CD4-positive, CD25-positive, alpha-beta regulatory T cell (primary cell): ENCODE measurements at places on chromosomes 11 and 22.

- DNase-seq: no peak
These were observed 91.3 kb downstream of the BDNF start for GRCh38 chr11:27608951-27609350.

DNA sequence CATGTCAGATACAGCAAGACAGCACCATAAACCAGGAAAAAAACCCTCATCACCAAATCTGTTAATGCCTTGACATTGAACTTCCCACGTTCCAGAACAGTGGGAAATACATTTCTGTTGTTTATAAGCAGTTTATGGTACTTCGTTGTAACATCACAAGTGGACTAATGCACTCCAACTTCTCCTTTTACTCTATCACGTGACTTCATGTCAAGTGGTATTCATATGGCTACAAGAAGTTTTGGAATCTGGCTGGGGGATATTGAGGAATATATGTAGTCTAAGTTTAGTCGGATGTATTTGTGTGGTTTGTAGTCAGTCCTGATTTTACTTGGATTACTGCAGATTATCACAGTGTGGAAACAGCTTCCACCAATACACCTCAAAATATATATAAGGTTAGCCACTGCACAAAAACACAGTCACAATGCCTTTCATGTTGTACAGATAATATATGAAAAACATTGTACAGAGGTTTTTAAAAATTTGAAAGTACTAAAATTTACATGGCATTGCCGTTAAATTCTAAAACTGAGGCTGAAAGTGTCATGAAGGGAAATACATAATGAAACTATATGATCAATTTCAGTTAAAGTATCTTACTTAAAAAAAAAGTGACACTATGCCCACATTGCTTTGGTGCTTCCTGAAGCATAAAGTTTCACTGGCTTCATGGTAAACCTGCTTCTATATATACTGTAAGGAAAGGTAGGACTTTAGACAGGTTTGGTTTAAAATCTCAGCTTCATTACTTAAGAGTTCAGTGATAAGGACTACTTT is 134.1 kb downstream of the CASP12 start:
- no peak for DNase-seq

DNA sequence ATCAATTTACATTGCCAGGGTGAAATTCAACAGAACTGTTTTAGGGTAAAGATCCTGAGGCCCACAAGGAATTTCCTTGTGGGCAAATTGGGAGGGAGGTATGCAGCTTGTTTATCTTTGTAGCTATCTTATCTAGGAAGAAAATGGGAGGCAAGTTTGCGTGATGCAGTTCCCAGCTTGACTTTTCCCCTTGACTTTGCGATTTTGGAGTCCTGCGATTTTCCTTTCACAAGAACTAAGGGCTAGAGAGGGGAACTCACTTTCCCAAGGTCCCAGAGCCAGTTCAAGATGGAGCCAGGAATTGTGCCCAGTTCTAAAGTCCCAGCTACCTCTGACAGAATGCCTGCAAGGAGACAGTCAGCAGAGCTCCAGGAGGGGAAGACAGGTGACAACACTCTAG is 30.7 kb downstream of the RIBC2 start:
- DNase-seq: no peak

DNA sequence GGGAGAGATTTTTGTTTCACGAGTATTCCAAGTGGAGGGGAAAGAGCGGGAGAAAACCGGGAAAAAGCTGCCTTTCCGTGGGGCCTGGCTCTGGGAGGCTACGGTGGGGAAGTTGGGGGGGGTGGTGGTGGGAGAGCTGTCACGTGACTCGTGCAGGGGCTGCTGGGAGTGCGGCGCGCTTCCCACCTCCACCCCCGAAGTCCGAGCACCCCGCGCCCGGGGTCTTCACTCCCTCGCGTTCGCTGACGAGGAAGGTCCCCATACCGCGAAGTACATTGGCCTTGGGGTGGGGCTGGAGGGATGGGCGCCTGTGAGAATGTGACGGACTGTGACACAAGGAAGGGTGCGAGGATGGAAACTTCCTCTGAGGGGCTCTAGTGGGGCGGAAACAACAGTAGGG is at the start of gene TEX12:
Gene TEX12, plus strand, starts transcription at position 228 of the 400 bp plus-strand sequence. CDS start 1,897 bp downstream, outside the sequence.
- DNase-seq: no peak

GRCh38 chr11:69704508-69705253 is 859 bp upstream of the FGF19 start:
- DNase-seq: no peak

DNA sequence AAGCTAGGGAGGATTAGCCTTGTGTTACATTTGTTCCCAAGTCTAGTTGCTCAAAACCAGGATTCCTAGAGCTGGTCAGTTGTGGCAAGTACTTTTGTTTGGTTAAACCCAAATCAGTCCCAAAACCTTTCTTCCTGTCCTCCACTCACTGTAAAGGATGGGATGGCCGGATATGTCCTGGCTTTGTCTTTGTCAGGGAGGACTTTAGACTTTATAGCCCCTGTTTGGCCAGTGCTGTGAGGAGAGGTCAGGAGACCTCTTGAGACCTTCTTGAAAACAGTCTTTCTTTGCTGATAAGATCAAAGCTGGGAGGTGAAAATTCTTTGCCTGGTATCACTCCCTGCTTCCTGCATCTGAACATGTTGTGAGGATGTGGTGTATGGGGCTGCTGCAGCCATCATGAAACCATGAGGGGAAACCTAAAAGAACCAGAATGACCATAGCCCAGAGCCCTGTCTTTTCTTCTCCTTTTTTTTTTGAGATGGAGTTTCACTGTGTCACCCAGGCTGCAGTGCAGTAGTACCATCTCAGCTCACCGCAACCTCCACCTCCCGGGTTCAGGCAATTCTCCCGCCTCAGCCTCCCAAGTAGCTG is 43.6 kb upstream of the FTH1 start:
- no peak for DNase-seq

DNA sequence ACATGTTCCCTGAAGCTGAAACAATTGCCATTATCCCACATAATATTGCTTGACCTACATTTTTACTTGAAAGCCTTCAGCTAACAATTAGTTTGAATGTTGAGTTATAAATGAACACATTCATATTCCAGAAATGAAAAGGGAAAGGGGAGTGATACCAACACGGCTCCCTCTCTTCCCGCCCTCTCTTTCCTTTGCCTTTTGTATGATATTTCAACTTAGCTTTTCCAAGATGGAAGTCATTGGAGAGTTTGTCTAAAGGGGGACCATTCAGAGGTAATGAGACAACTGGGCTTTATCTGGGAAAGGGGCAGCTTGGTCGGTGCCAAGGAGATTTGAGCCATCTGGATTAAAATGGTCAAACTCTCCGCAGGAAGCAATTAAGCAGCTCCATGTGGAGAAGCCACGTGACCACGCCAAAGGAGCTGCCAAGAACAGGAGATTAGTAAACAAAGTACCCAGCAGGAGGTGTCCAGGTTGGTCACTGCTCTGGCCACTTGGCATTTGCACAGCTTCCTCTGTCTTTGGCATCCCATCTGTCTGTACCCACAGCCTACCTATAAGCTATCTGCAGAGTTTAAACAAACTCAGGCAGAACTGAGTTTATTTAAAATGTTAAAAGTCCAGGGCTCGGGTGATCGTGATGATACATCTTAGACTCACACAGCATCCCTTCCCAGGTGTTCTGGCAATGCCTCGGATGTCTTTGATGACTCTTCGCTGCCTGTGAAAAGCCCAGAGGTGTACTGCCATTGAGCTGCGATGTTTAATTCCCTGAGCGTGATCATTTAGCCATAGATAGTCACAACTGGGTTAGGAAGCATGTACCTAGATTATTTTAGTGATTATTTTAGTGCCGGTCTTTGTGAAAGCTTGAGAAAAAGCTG is 735.9 kb downstream of the NTM start:
- DNase-seq: no peak

DNA sequence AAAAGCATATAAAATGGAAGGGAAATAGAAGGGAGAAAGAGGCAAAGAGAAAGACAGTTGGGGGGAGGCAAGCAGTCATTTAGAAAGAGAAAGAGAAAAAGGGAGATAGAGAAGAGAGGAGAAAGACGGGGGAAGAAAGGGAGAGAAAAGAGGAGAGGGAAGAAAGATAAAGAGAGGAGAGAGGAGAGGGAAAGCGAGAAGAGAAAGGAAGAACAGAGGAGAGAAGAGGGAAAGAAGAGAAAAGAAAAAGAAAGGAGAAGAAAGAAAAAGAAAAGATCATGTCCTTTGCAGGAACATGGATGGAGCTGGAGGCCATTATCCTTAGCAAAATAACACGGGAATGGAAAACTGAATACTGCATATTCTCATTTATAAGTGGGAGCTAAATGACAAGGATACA is 247.7 kb downstream of the MIAT start:
- DNase-seq: no peak

DNA sequence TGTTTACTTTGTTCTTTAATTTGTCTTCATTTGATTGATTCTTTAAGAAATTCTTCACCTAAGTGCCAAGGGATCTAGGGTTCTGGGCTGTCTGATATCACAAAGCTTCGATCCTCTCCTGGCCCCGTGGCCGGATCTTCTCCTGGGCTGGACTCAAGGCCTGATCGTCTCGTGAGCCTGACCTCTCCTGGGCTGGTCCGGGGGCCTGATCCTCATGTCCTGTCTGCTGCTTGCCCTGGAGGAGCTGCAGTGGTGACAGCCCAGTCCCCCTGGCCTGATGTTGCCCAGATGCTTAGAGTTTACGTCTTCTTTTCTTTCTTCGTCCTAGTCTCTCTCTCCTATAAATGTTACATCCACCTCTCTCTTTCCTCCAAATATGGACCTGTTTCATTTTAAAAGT is 3.3 kb downstream of the NADSYN1 start:
- no peak for DNase-seq

- DNase-seq: no peak
These were observed 395.7 kb downstream of the MN1 start for GRCh38 chr22:27405672-27406388.
